Right renal cortex interstitium (tissue), 3 donors: ENCODE measurements at places on chromosomes 1 and 21. TPM values are rescaled to one million over a fixed set of nuclear protein-coding genes. Genes with fewer than 3 reads are reported as not detected.

DNA sequence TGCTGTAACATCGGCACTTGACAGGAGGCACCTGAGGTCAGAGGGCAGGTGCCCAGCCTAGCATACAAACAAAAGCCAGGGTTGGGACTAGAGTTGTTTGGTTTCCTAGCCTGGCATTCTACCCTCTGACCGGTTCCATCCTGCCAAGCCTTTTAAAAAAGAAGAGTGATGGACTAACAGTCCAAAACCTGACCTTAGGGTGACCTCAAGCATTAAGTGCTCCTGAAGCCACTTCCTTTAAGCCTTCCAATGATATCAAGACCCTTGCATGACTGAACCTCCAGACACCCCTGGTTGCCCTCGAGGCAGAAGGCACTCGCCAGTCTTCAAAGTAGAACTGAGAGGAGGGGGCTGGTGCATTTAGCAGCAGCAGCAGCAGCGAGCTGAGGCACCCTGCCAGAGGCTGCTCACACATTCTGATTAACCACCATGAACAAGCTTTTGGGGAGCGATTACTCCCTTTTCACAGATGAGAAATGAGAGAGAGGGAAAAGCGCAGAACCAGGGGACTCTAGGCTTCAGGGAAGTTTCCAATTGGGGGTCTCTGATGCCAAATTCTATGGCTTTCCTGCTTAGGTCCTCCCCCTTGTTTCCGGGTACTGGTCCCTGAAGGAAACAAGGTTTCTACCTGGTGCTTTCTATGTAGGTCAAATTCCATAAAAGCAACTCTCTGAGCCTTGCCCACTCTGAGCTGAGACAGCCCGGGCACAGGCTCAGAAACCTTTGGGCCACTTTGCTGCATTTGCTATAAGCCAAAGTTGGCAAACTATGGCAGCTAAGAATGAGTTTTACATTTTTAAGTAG lies 9.2 kb downstream of the SLC2A1 start:
- no peak for DNase-seq

DNA sequence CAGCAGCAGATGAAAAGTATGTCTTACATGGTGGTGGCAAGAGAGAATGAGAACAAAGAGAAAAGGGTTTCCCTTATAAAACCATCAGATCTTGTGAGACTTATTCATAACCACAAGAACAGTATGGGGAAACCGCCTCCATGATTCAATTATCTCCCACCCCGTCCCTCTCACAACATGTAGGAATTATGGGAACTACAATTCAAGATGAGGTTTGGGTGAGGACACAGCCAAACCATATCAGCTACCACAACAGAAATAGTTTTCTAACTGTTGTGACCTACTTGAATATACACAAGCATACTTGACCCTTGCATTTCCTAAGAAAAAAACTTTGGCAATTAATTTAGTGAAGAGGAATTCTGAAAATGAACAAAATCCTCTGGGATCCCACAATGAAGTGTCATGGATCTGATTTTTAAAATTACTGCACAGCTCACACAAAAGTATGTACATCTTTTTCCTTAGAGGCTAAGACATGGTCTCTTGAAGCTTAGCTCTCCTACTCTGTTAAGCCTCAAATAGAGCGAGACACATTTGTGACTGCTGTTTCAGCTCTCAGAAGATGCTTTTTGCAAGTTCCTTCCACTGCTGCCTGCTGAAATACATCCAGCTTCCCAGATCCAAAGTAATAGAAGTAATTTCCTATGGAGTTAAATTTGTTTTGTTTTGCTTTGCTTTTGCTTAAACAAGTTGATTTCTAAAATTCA lies 265.8 kb downstream of the DPYD start:
- no peak for DNase-seq

GRCh38 chr1:86380257-86380861 lies 15.8 kb downstream of the ODF2L start:
- peak; percentile 53 for DNase-seq

GRCh38 chr1:154859151-154859785 lies 10.8 kb downstream of the KCNN3 start:
- DNase-seq = no peak

DNA sequence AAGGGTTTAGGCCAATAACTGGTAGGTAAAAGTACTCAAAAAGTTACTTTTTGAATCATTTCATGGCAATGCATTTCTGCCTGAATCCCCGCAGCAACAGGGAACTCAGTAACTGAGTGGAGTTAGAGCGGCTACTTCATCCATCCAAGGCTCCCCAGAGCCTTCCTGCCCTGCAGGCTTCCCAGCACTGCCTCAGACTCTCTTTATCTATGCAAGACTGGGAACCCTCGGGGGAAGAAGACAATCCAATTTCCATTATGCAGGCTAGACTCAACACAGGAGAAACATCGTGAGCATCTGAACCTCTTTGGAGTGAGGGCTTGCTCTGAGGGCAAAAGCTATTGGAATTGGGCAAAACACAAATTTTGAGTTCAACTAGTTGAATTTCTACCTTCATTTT lies 23.1 kb downstream of the ZMYND12 start:
- no peak for DNase-seq

AMY1A gene
- not detected for polyA plus RNA-seq

SELENBP1 gene
- polyA plus RNA-seq = 56.2 TPM
